ENCODE measurements at places on chromosomes 5 and 9. TPM values are rescaled to one million over a fixed set of nuclear protein-coding genes. Genes with fewer than 3 reads are reported as not detected.

DNA sequence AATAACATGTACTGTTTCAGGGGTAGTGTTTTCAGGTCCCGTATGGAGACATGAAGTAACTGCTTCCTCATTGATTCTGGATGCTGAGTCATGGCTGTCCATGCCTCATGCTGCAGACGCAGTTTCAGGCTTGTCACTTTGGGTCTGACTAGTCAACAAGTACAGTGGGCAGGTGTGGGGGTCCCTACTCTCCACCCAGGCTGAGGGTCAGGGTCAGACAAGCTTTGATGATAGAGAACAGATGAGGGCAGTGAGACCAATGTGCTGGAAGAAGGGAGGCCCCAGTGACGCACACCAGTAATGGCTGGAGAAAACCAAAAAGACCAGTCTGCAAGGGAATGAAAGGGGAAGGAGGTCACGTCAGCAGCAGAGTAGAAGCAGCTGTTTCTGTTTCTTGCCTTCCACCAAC is 80.0 kb upstream of the NFIL3 start:
- no peak for DNase-seq

GRCh38 chr9:133505901-133506652 is 18.7 kb downstream of the MYMK start:
- DNase-seq, result peak; percentile 94

DNA sequence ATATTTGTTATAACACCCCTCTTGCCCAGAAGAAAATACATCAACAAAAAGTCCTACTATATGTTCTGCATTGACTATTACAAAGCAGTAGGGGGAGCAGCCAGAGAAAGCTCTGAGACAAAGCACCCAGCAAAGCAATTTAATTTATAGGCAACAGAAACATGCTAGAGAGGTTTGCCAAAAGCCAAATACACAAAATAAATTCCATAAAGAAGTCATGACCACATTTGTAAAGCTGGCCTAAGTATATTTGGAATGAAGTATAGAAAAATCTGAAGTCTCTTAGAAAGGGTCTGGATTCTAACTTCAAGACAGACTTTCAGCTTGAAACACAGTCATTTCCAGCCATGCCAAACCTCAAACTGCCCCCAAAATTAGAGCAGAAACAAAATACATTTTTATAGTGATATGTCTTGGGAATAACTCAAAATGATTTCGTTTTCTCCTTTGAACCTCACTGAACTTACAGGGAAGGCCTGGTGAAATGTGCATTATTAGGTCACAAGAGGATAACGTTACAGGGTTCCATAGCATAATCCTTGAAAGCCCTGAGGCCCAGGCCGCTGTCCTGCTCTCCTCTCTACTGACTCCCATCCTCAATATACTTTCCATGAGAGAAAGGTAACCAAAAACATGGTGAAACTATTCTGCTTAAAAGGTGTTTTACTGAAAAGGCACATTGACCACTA is 451.8 kb downstream of the RAB3C start:
- DNase-seq, result no peak

Gene PAPPA
- 9.9 TPM for total RNA-seq

Gene INSL4
- not detected for total RNA-seq

DNA sequence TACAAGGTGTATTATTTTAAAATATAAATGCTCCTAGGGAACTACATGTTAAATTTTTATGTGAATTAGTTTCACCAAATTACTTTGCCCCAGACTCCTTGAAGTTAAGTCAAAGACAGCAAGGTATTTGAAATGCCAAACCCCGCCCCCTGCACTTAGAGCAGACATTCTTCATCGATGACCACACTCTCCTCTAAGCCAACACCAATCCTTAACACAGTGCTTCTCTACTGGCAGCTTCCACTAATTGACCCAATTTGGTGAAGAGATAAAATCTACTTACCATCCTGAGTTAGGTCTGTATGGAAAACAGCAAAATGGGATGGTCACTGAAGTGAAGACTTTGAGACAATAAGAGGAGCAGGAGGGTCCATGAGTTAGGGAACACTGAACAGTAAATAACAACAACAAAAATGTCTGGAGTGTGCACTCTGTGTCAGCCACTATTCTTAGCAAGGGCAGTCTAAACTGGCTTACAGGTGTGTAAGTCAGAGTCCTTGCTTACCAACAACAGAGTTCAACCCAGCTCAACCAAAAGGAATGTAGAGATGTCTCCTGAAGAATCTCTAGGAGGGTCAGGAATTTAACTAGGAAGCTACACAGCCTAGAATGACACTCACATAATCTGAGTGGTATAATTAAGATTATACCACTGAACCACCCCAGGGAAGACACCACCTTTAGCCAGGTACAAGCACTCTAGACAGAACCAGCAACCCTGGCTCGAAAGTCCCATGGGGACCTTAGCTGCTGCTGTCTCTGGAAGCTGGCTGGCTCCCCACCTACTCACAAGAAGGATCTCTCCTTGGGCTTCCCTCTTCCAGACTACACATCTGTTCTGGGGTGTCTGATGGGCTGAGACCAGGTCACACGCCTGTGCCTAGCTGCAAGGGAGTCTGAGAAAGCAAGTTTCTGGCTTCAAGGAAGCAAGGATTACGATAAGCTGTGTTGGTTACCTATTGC is 8.8 kb upstream of the UBE2QL1 start:
- DNase-seq, result no peak

- DNase-seq, result no peak
Measured at GRCh38 chr9:34125681-34126206, 754 bp downstream of the DCAF12 start.

Gene CHMP5
- 61.7 TPM for total RNA-seq

DNA sequence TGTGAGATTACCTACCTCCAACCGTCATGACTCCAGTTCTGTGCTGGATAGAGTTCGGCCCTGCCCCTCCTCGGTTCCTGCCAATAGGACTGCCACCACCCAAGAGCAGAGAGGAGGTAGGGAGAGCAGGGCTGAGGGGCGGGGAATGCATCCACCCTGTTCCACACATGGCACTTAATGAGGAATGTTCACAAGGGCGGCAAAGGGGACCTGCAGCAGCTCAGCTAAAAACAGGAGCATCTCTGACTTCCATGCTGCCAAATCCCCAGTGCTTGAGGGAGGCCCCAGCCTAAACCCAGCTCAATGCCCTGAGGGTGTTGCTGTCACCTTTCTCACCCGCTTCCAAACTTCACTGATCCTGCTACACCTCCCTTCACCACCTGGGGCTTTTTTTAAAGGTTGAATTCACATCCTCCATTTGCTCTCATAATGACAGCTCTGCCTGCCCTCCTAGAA is 7.8 kb upstream of the DELE1 start:
- no peak for DNase-seq

Gene STKLD1
- 0.57 TPM for total RNA-seq

Gene CYLC2
- total RNA-seq, result not detected

Gene SH3GL2
- not detected for total RNA-seq

DNA sequence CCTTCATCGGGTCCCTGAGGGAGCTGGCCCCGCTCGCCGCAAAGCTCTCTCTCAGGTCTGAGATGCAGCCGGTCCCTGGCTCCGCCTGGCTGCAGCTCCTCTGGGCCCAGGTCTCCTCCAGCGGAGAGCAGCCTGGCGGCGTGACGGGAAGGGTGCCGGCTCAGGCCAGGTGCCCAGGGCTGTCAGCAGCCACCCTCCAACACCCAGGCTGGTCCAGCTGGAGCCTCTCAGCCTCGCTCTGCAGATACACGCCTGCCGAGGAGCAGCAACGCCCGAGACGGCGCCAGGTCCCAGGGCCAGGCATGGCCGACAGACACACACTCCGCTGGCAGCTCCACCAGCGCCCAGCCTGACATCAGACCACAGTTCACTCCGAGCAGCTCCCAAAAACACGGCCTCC is 25.6 kb downstream of the FAM163B start:
- DNase-seq, result no peak

- no peak for DNase-seq
Measured at GRCh38 chr9:23492126-23493002, 333.7 kb downstream of the ELAVL2 start.

GRCh38 chr9:2016408-2017330 is 1.5 kb downstream of the SMARCA2 start:
- DNase-seq, result peak; percentile 94

DNA sequence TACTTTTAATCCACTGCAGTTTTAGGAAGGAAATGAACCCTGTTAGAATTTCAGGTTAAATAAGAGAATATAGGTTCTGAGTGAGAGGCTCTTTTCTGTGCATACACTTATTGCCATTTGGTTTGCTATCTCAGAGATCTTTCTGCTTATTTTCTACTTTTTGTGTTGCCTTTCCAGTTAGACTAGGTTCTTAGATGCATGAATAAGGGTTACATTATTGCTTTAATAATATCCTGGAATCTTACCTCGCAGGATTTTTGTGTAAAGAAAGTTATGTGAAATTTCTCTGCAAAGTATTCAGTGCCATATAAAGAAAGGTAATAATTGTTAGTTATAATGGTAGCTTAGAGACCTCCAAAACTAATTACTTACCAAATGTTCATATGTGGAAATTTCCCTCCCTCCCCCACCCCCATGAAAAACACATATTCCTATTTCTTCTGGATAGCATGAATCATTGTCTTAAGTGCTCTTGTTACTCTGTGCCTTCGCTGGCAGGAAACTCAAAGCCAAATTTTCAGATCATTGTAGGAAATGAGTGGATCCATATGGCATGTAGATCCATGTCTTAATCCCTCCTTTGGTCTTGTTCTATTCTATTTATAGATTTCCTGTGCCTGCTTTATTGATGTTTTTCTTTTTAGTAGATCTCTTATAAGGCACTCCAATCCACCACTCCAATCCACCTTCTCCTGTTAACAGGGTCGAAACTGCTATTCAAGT is 2.7 kb upstream of the APBA1 start:
- no peak for DNase-seq

GRCh38 chr5:100232736-100233135 is 302.4 kb upstream of the FAM174A start:
- no peak for DNase-seq

DNA sequence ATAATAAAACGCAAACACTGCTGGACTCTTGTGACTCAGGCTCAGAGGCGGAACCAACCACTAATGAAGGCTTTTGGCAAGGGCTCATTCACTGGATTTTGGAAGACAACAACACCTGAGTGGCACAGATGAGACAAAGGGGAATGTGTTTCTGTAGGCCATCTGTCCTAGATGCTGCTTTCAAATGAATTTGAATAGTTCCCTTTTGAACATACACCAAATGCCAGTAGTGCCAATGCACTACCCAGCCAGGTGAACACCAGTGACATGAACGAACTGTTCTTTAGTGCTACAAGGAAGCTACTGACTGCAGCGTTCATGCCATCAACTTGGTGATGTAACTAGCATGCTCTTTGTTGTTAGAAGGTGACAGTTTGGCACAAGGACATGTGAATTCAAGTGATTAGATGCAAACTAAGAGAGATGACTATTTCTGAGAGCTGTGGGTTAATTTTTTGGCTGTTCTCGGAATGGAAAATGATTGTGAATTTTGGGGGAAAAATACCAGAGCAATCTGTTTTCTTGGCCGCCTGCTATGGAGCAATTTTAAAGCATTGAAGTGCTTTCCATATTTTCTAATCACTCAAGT is 173.7 kb downstream of the SLC24A2 start:
- DNase-seq, result no peak

DNA sequence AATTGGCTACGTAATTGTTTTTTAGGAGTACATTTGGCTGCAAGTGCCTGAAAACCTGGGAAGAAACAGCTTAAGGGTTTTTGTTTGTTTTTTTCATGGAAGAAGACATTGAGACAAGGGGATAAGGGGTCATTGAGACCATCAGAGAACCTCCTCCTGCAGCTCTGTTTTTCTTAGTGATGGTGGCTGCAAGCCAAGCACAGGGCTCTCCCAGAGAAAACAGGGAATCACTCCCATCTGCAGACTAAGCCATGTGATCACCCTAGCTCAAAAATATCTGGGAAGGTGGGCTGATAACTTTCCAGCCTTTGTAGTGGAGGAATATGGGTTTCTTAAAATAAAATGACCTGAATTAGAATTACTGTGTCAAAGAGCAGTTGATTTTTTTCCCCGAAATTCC is 25.1 kb downstream of the PALM2AKAP2 start:
- DNase-seq, result no peak

Gene PCDHGA5
- 5.2 TPM for total RNA-seq

- no peak for DNase-seq
Measured at GRCh38 chr9:126390923-126391322, 64.3 kb downstream of the MVB12B start.

Gene HTR4
- total RNA-seq, result 0.33 TPM

- no peak for DNase-seq
Measured at GRCh38 chr5:124932791-124933600, 186.6 kb upstream of the ZNF608 start.

- DNase-seq, result no peak
Measured at GRCh38 chr9:109278216-109278615, 42.6 kb downstream of the EPB41L4B start.

Gene N4BP3
- total RNA-seq, result 1.8 TPM

DNA sequence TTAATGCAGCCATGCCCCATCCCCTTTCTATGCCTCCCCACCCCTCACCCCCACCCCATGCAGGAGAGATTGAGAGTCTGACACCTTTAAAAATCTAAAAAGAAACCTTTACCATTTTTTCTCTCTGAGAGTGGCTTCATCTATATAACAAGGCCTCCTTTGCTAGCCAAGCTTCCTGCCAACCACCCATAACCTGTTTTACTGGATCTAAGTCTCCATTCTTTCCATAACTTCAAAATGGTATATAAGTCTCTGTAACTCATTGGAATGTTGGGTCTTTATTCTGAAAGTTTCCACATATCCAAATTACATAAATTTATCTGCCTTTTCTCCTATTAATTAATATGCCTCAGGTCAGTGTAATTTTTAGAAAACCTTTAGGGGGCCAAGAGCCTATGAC is 1174.0 kb downstream of the MAT2B start:
- no peak for DNase-seq

Gene CTXN3
- total RNA-seq, result not detected

Gene MAP1B
- 437 TPM for total RNA-seq

DNA sequence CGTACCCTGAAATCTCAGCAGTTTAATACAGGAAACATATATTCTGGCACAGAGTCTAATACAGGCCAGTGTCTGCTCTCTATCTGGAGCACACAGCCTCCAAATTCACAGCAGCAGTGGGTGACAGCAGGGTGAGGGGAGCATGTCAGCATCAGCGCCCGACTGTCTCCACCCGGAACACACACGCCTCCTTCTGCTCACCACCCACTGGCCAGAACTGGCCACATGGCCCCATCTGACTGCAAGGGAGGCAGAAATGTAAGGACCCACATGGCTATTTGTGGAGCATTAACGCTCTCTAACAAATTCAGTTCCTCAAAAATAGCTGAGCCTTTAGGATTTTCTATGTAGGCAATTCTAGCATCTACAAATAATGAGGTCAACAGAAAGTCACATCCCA is 24.6 kb downstream of the UBE2QL1 start:
- DNase-seq, result no peak

Gene EIF4E1B
- total RNA-seq, result not detected

Gene FST
- 19.2 TPM for total RNA-seq

Gene PRRT1B
- total RNA-seq, result not detected
